ENCODE measurements at places on chromosomes 3 and 15.

DNA sequence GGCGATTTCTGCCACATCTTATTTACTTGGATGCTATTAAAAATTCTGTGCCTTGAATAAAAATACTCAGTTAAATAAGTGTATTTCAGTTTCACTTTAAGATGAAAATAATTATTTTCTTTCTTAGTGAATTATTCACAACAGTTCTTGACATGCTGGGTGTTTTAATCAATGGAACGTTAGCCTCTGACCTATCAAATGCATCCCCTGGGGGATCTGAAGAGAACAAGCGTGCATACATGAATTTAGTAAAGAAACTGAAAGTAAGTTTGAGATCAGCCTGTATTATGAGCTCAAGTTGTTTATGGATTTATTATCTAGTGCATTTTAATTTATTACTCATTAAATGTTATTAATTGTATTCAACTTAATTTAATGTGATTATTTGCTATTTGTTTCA lies 597 bp downstream of the P2RY12 start:
- DNase-seq, result no peak

GRCh38 chr15:61155741-61156700 lies 73.1 kb downstream of the RORA start:
- no peak for DNase-seq

DNA sequence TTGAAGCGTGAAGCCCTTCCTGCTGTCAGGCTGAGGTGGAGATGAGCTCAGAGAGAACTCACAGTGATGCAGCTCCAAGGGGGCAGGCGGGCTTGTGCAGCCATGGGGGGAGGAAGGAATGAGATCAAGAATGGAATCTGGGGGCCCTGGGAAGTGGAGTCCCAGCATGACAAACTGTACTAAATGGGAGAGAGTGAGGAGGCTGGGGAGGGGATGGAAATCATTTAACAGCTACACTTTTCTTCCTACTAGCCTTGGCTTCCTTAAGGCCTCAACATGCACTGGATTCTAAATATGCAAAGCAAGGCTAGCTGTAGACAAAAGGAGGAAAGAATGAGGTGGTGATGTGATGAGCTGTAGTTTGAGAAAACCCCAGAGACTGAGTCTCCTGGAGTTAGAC lies 133.9 kb downstream of the EEFSEC start:
- DNase-seq, result no peak

GRCh38 chr3:107813026-107813425 lies 277.8 kb downstream of the CD47 start:
- no peak for DNase-seq

All from NCI-H187 treated with DMSO at 0.1 percent for 48 hours (cell line).